Activated CD4-positive, alpha-beta T cell treated with anti-CD3 and anti-CD28 coated beads for 1 hour (primary cell): ENCODE measurements at places on chromosomes 2 and 18.

- DNase-seq = no peak
These were observed 66.2 kb upstream of the KLF7 start for GRCh38 chr2:207231967-207232366.

GRCh38 chr2:20698916-20699613 lies 32.1 kb downstream of the GDF7 start:
- no peak for DNase-seq

DNA sequence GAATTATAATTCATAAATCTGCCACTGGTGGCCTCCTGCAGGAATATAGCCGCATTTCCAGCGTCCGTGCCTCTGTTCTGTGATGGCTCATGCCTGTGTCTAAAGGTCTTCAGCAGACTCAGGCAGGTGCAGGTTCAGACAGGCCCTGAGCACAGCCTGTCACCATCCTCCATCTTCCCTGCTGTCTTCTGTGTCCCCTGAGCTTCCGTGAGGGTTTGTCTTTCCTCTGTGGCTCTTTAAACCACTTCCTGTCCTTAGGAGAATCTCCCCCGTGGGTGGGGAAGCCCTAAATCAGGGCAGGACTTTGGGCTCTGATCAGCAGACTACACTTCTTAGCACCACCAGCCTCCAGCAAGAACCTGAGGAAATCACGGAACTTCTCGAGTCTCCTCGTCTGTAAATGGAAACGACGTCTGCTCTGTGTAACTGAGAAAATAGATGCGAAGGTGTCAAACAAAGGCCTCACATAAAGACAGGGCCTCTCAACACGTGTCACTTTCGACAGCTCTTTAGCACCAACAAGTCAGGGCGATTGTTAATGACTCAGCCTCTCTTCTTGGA lies 24.1 kb upstream of the NFATC1 start:
- no peak for DNase-seq

DNA sequence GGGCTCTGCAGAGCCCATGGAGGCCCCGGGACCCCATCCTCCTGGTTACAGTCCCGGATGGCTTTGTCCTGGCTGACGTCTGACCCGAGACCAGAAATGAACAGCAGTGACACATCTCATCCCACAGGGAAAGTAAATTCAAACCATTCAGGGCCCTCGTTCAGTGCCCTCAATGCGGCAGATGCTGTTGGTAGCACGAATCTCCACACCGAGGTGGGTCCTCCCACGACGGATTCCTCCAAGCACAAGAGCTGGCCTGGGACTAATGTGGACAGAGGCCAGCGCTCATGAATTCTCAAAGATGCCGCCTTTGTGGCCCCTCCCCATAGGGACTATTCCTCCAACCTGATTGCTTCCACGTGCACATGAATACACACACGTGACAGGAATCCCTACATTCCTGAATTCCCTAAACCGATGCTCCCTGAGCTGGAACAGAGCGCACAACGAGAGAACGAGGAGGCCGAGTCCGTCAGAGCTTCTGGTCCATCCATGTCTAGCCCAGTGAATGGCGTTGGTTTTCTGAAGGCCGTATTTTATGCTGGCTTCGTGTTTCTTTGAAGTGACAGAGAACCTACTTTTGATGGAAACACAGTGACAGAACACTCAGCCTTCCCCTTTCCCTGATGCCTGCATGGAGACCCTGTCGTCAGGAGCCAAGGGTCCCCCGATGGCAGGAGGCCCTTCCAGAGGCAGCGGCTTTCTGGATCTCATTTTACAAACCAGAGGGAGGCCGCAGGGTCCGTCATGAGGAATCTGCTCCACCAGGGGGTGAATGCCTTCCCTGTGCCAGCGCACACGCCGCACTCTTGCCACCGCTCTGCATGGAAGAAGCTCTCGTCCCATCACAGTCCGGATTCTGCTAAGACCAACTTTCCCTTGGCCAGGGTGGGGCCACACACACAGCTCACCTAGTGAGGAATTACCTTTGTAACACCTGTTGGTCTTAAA lies 64.3 kb upstream of the SNTG2 start:
- DNase-seq = no peak

DNA sequence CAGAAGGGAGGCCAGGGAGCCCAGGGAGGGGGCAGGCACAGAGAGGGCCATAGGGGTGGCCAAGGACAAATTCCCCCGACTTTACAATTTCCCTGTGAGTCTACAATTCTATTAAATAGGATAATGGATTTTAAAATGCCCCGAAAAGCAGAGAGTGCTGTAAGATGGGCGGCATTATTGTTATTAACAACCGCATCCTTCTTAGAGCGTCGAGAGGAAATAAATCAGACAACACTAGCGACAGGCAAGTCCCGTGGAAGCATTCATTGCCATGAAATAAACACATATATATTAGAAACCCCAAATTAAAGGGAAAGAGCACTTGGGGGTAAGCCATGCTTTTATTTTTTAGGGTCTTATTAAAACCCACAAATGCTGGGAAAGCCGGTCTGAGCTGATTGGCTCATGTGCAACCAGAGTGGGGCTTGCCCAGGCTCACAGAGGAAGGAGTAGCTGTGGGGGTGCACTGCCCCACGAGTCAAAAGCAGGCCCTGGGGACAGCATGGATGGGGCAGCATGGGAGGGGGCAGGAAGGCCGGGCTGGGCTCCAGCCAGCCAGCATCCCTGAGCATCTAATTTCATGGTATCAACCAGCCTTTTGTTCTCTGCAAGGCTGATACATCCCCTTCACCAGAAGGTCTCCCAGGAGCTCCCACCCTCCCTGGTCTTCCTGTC lies 187.1 kb downstream of the CELF4 start:
- DNase-seq = no peak

DNA sequence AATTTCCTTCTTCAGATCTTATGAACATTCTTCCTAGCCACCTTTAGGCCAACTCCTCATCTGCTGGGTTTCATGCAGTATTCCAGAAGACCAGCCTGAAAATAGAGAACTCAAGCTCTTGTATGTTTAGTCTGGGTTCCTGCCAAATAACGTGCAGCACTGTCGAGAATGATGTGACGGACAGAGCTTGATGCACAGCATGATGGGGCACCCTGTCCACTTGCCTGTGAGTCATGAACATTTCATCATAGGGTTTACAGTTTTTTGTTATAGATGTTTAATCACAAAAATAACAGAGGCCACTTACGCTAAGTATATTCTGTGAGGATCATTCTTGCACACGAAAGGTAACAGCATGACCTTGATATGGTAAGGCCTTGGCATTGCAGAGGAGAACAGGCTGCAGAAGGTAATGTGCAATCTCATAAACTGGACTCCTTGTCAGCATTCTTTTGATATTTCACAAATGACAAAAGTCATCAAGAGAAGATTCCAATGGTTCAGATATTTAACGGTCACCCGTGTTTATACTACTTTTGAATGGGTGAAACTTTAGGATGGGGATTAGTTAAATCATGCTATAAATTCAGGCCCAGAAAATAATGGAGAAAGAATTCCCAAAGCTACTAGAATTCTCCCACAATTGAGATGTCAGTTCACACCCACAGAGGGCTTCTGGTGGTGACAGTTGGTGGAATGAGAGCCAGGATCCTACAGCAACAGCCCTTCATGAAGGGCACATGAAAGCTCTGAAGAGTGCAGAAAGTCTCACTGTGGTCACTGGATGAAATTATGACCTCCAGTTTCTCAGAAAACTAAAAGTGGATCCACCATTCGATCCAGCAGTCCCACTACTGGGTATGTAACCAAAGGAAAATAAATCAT lies 396.1 kb upstream of the RAB12 start:
- DNase-seq = no peak

DNA sequence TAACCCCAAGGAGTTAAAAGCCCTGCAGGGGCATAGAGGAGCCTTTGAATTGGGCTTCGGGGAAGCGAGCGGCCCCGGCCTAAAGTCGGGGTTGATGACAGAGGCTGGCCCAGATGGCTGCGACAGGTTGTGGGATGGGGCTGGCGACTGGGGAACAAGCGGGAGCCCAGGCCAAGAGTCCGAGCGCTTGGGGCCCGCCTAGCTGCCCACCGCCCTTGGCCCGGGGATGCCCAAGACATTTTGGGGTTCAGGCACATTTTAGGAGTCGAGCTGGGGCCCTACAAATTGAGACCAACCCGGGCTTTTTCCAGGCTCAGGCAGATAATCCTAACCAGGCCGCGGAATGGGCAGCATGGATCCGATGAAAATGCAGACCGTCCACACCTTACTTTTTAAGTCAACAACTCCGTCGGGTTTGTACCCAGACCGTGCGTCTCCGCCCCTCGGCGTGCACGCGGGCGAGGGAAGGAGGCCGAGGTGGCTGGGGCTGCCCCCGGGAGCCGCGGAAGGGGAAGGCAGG lies 507 bp downstream of the RTKN start:
- DNase-seq = no peak

DNA sequence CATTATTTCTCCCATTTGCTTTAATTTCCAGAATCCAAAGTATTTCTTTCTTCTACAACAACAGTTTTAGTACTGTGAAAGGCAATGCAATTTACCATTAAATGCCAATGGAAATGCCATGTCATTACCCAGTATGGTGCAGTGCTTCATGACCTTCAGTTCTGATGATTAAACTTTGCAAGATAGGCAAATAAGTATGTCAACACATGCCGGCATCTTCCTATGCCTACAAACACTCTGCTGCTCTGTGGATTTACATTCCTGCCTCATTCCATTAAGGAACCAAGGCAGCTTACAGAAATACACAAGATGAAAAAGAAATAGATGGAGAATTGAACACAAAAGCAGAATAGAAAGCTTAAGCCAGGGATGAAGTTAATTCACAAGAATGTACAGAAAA lies 52.7 kb upstream of the PROKR1 start:
- DNase-seq = no peak

DNA sequence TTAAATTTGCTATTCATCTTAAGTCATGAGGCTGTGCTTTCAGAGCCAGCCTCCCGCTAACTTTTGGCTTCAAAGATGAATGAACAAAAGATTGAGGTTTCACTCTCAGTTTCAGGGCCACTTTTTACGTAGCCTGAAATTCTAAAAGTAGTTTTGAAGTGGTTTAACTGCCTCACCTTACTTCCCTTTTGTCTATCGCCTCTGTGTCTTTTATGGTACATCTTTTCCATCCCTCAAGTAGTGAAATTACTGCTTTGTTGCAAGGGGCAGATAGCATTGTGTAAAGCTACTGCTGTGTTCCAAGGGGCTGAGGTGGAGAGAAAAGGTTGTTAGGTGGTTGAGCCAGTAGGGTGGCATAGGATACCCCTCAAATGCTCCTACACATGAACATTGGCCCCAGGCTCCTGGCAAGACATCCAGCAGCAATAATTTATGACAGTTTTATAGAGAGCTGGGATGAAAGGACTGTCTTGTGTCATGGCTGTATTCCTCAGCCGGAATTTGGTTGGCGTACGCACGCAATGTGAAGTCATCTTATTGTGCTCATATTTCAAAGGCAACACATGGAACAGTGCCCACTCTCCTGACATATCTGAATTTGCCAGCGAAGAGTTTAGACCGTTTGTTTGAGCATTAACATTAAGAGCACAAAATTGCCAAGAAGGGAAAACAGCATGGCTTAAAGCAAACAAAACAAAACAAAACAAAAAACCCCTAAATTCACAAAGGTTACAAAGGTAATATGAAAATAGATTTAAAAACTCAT lies 32.2 kb downstream of the QPCT start:
- no peak for DNase-seq

DNA sequence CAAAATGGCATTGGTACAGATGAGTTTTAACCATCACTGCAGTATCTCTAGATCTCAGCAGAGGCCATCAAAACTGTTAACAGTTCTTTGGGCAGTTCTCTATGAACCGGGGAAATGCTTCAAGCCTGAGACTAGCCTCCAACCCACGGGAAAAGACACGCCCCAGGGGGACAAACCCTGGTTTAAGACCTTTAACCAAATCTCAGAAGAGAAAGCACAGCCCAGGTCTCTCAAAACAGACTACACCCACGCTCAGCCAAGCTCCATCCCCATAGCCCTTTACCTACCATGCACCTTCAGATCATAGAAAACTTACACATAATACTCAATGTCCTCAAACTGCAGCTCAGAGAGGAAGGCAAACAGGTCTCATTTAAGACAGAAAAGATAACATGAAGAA lies 78.3 kb downstream of the TMEM163 start:
- no peak for DNase-seq

DNA sequence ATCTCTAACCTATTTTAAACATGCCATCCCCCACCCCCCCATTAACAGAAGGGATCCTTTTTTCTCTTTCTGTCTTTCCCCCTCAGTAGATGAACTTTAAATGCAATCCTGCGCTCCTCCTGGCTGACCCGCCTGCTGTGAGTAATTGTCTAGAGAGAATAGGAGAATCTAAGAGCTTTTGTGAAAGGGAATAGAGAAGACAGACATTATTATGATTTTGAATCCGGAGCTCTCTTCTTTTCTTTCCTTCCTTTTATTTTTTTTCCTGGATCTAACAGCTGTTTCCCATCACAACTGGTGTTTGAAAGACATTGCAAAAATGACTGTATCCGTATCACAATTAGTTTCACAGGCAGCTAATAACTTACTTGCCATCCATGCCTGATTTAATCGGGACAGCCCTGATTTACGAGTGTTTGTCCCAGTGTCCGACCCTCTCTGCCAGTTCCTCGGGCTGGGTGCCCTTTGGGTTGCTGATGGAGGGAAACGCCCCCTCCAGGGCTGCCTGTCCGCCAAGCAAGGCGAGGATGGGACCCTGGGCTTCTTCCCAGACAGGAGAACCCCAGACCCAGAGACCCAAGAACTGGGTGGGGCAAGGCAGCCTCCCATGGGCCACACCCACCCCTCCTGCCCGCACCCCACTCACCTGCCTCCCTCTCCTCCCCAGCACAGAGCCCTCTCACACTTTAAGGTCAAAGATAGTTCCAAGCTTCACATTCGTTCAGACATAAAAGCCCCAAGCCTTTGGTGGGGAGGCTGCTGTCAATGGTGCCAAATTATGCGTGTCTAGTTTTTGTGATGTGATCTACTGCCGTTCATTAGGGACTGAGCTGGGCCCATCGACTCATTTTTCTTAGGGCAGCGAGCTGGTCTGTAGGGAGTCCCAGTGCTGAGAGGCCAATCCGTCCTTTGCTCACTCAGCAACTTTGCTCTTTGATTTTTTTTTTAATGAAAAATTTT lies 231.7 kb downstream of the ZNF516 start:
- no peak for DNase-seq

DNA sequence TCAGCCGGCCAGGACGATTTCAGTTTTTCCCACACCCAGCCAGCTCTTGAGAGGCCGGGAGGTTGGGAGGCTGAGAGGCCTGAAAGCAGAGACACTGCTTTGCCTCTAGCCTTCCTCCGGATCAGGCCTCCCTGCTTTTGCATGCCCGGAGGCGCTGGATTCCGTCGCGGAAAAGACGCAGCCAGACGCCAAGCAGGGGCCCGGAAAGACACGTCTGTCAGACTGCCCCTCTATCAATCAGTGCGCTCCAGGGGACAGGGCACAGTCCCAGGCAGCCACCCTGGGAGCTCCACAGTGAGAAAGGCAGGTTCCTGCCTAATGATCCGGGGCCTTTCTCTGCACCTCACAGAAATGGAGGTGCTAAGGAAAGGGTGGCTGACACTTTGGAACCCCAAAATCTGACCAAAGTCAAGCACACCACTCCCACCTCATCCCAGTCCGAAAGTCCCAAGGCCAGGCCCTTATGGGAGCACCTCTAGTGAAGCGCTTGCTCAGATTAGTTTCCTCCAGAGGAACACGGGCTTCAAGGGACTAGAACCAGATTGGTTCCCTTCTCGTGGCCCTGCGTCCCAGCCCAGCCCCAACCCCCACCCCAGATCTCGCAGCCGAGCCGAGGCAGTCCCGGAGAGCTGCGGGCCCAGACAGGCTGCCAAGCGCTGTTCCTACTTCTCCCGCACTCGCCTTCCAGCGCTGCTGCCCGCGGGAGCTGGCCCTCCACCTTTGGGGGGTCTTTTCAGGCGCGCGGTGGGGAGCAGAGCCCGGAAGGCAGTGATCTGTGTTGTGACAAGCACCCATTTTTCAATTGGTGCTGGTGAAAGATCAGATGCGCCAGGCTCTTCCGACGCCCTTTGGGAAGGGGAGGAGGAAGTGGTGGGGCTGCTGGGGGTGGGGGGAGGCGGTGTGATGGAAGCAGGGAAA lies 5.0 kb downstream of the DLX1 start:
- no peak for DNase-seq
